Activated CD4-positive, alpha-beta T cell treated with anti-CD3 and anti-CD28 coated beads for 36 hours (primary cell): ENCODE measurements at places on chromosomes 1 and 21.

GRCh38 chr1:178752891-178753290, 27.8 kb downstream of the RALGPS2 start:
- no peak for DNase-seq

DNA sequence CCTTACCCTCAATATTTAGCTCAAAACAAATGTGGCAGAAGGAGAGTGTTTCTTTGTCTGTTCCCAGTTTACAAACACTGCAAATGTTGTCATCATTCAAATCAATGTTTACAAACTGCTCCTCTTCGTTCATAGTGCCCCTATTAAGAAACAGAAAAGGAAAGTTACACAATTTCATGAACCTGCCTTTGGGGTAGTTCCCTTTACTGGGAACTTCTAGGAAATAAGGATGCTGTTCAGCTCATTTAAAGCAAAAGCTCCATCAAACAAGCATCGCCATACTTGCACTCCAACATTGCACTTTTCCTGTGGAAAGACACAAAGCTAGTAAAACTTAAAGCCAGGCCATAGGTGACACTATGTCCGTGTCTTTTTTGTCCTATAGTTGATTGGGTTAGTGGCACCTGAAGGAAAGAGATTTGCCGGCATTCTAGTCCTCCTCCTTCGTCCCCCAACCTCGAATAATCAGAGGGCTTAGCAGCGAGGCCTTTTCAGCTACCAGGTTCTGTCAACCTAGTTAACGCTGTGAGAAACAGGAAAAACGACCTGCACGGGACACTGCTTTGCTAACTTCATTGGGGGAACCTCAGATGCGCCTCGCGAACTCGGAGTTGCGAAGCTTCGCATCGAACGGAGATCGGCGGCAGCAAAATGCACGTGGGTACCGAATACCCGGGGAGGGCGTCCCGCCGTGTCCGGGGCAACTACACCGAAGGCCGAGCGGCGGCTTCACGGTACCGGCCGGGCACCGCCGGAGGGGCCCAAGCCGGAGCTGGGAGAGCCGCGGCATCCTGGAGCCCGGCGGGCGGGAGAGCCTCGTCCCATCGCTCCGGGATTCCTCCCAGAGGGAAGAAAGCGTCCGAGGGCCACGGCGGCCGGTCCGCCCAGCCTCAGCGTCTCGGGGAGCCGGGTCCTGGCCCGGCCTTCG, 706 bp downstream of the C21orf91 start:
- DNase-seq: peak; percentile 68

DNA sequence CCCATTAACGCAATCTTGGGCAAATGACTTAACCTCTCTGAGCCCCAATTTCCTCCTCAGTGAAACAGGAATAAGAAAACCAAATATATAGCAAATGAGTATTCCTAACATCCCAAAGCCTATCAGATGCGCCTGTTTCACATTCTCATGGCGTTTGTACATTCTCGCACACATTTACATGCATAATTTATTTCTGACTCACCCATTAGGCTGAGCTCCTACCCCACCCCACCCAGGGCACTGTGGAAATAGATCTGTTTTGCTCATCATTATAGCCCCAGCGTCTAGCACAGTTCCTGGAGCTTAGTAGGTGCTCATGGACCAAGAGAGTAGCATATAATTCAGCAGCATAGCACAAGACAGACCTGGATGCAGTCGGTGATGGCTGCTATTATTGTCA, 146.1 kb upstream of the VANGL1 start:
- DNase-seq: no peak

- no peak for DNase-seq
Measured at GRCh38 chr1:195185736-195186135, 1422.5 kb downstream of the KCNT2 start.

DNA sequence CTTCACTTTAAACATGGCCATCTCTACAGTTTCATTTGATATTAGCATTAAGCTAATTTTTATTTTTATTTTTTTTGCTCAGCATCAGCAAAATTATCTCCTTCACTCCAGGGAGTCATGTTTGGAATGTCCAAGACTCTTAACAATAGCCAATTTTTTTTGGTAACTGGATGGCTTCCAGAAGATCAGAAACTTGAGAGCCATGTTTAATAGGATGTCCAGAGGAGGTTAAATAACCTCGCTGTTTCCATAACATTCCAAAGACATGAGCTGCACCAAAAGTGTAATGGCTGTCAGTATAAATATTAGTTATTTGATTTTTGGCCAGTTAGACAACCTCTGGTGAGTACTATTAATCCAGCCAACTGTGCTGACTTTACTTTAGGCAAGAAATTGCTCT, 80.7 kb downstream of the DNTTIP2 start:
- DNase-seq: no peak
